ENCODE measurements at places on chromosomes 7 and 10. TPM values are rescaled to one million over a fixed set of nuclear protein-coding genes. Genes with fewer than 3 reads are reported as not detected.
A peak's percentile ranks its signal among the peaks of the same experiment; 100 is the strongest.

- no peaks in the 10 kb centered on the region for H3K36me3 ChIP-seq
- DNase-seq = no peak
- H3K4me1 ChIP-seq = no peaks in the 10 kb centered on the region
Measured at GRCh38 chr7:133452577-133452976, 199.7 kb downstream of the EXOC4 start.

DNA sequence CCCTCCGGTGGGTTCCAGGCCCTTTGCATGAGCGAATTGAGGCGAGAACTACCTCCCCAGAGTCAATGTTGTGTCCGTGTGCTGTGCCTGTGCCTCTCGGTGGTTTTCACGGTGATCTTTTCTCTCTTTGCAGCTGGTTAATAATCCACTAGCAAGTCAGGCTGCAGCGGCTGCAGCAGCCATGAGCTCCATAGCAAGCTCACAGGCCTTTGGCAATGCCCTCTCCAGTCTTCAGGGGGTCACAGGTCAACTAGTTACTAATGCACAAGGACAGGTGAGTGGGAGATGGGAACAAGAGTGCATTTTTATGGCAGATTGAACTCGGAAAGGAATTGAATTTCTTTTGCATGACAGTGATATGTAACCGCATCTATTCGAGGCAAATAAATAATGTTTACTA lies 159.7 kb upstream of the YAE1 start:
- no peak overlapping the region for H3K27ac ChIP-seq
- H3K4me1 ChIP-seq = no peaks in the 10 kb centered on the region
- no peaks in the 10 kb centered on the region for H3K36me3 ChIP-seq

DNA sequence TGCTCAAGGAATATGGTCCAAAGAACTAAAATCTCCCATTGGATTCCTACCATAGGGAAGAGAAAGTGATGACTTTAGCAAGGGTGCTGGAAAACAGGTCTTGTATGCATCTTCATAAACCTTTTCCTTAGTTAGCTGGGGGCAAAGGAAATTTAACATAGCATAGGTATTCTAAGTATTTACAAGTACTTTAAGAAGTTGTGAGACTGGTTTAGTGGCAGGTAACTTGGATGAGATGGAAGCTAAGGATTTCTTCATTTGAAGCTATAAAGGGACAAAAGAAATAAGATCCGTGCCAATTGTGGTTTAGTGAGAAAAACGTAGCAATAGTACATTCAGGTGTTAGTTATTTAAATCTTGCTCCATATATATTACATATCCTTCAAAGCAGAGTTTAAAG lies 183.4 kb upstream of the TCF7L2 start:
- no peaks in the 10 kb centered on the region for H3K4me1 ChIP-seq
- H3K27me3 ChIP-seq = no peaks in the 10 kb centered on the region
- peaks cover 5% of the 10 kb centered on the region for H3K36me3 ChIP-seq
- DNase-seq = no peak
- no peak overlapping the region for H3K27ac ChIP-seq
- H3K4me3 ChIP-seq = no peak overlapping the region

DNA sequence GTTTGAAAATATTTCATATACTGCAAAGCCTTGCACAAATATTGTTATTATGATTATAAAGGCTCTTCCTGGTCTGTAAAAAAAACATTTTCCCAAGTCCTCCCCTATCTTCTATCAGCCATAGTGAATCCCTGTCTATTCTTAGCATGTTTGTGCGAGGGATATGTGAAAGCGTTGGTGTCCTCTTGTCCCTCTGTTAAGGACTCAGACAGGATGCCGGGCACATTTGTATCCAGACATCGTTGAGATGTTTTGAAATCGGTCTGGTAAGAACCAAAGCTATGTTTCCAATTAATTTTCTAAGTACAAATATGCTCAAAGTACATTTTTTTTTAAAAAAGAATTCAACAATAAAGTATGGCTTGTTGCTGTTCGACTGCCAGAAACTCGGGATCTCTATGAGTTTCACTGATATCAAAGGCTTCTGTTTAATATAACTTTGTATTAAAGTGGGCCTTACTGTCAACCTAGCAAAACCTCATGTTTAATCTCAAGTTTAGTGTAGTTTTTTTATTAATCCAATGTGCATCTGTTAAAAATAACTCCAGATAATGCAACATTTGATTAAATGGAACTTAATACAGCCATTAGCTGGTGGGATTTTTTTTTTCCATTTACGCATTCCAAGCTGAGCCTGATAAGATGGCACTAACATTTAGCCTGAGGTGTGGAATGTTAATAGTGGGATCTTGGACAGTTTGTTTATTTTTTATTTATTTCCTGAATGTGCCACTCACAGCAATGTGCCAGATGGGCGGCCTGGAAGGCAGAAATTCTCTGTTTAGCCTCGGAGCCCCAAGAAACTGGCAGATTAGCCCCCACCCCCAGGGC lies 754.3 kb downstream of the LRMDA start:
- no peaks in the 10 kb centered on the region for H3K4me1 ChIP-seq
- no peaks in the 10 kb centered on the region for H3K27me3 ChIP-seq
- no peaks in the 10 kb centered on the region for H3K36me3 ChIP-seq

DNA sequence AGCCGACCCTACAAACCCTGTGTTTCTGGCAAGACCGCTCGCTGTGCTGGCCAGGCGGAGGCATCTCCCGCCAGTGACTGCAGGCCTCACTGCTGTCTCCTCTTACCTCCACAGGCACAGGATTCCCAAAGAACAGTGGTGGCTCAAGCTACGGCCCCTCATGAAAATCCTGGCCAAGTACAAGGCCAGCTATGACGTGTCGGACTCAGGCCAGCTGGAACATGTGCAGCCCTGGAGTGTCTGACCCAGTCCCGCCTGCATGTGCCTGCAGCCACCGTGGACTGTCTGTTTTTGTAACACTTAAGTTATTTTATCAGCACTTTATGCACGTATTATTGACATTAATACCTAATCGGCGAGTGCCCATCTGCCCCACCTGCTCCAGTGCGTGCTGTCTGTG lies 36.2 kb downstream of the PITRM1 start:
- H3K27ac ChIP-seq = no peak overlapping the region
- no peaks in the 10 kb centered on the region for H3K27me3 ChIP-seq
- no peak for DNase-seq
- H3K36me3 ChIP-seq = peaks cover 83% of the 10 kb centered on the region
- H3K4me1 ChIP-seq = no peaks in the 10 kb centered on the region

DNA sequence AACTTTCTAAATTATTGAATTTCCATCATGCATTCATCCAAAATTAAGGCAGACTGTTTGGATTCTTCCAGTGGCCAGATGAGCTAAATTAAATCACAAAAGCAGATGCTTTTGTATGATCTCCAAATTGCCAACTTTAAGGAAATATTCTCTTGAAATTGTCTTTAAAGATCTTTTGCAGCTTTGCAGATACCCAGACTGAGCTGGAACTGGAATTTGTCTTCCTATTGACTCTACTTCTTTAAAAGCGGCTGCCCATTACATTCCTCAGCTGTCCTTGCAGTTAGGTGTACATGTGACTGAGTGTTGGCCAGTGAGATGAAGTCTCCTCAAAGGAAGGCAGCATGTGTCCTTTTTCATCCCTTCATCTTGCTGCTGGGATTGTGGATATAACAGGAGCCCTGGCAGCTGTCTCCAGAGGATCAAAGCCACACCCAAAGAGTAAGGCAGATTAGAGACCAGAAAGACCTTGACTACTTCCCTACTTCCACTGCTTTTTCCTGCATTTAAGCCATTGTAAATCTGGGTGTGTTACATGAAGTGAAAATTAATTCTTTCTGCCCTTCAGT lies 8.2 kb upstream of the CFAP69 start:
- H3K36me3 ChIP-seq = no peaks in the 10 kb centered on the region
- DNase-seq = no peak
- no peaks in the 10 kb centered on the region for H3K4me1 ChIP-seq

DNA sequence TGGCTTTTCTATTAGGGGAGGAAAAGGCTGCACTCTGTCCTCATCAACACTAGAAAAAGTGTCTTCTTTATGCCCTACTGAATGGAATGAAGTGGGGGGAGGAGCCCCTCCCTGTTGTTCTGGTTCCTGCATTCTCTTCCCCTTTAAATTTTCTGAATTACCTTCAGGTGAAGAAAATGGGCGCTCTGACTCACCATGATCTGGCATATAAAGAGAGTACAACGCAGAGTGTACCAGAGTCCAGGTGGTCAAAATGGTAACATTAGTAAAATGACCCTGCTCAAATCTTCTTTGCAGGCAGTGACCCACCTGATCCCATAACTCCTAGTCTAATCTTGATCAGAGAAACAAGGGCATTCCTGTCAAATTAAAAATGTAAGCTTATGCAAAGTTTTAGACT lies 80.7 kb downstream of the THSD7A start:
- no peaks in the 10 kb centered on the region for H3K4me1 ChIP-seq
- H3K27me3 ChIP-seq = no peaks in the 10 kb centered on the region
- DNase-seq = no peak
- no peak overlapping the region for H3K27ac ChIP-seq
- H3K36me3 ChIP-seq = no peaks in the 10 kb centered on the region

- H3K36me3 ChIP-seq = no peaks in the 10 kb centered on the region
- DNase-seq = no peak
- H3K27me3 ChIP-seq = peaks cover 2% of the 10 kb centered on the region
- H3K27ac ChIP-seq = no peak overlapping the region
Measured at GRCh38 chr10:123301077-123301857, 147.1 kb downstream of the BUB3 start.

GRCh38 chr10:77613476-77614130 lies 24.0 kb downstream of the KCNMA1 start:
- no peak overlapping the region for H3K4me3 ChIP-seq
- H3K27me3 ChIP-seq = peaks cover 9% of the 10 kb centered on the region
- H3K27ac ChIP-seq = no peak overlapping the region
- H3K36me3 ChIP-seq = no peaks in the 10 kb centered on the region

DNA sequence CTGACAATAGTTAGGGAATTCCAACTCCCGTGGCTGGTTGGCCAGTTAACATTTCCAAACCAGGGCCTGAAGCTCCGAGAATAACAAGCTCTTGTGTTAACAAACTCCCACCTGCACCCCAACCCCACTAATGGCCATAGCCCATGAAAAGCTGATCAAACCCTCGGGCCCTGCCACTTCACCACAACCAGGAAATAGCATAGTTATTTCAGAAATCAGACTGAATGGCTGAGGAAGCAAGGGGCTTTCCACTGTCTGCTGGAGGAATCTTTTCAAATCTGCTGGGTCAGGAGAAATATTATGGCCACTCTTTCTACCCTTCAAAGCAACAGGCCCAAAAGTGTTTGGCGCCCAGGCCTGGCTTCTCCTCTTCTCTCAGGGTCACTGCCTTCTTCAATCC lies 145.6 kb downstream of the GLCCI1 start:
- peak overlapping the region; percentile 60 for H3K27ac ChIP-seq
- H3K4me3 ChIP-seq = no peak overlapping the region
- H3K4me1 ChIP-seq = peaks cover 44% of the 10 kb centered on the region

DNA sequence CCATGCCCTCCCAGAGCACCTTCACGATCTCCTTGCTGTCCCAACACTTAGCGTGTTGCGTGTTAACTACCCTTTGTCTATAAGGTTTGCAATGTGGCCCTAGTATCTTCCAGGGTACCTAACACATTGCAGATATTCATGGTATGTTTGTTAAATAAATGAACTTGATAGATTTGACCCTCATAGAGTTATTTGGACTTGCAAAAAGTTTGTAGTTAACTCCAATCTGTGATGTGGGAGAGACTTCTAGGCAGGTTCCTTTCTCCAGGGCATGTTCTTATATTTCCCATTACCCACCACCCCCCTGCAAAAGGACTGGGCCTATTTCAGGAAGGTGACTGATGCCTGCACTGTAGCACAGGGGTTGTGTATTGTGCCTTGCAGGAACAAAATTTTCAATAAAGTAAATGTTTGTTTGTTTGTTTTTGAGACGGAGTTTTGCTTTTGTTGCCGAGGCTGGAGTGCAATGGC lies 612 bp downstream of the HILPDA start:
- peaks cover 44% of the 10 kb centered on the region for H3K36me3 ChIP-seq
- H3K4me1 ChIP-seq = peaks cover 53% of the 10 kb centered on the region
- no peak for DNase-seq
- peaks cover 11% of the 10 kb centered on the region for H3K27me3 ChIP-seq
- H3K27ac ChIP-seq = peak overlapping the region; percentile 93
- peak overlapping the region; percentile 83 for H3K4me3 ChIP-seq

DNA sequence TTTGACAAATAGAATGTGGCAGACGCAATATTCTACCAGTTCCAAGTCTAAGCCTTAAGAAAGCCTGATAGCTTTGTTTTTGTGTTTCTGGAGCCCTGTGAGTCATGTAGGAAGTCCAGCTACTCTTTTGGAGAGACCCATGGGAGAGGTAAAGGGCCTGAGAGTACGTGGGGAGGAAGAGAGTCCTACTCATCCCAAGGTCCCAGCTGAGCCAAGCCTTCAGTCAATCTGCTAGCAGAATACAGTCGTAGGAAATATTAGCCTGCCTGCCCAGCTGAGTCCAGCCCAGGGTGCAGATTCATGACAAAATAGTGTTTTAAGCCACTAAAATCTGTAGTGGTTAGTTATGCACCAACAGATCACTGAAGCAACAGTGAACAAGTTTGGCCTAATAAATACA lies 9.0 kb upstream of the GNA12 start:
- H3K36me3 ChIP-seq = no peaks in the 10 kb centered on the region
- DNase-seq = no peak
- H3K4me1 ChIP-seq = peaks cover 5% of the 10 kb centered on the region
- no peak overlapping the region for H3K27ac ChIP-seq
- H3K27me3 ChIP-seq = no peaks in the 10 kb centered on the region

GRCh38 chr10:59654007-59654406 lies 55.6 kb downstream of the SLC16A9 start:
- H3K4me1 ChIP-seq = peaks cover 10% of the 10 kb centered on the region
- DNase-seq = no peak
- no peaks in the 10 kb centered on the region for H3K36me3 ChIP-seq
- no peaks in the 10 kb centered on the region for H3K27me3 ChIP-seq

The AKR1C1 gene
- total RNA-seq = 0.56 TPM

The STOX1 gene
- total RNA-seq = 0.22 TPM

The SLC26A4 gene
- total RNA-seq = 1.0 TPM

The TFR2 gene
- total RNA-seq = 11.3 TPM

The CDC14C gene
- total RNA-seq = not detected

The SLC16A12 gene
- total RNA-seq = not detected

The HBP1 gene
- total RNA-seq = 23.8 TPM

The ANKRD7 gene
- 1.2 TPM for total RNA-seq
